HEK293T (cell line): ENCODE measurements at places on chromosomes 2 and 18.

DNA sequence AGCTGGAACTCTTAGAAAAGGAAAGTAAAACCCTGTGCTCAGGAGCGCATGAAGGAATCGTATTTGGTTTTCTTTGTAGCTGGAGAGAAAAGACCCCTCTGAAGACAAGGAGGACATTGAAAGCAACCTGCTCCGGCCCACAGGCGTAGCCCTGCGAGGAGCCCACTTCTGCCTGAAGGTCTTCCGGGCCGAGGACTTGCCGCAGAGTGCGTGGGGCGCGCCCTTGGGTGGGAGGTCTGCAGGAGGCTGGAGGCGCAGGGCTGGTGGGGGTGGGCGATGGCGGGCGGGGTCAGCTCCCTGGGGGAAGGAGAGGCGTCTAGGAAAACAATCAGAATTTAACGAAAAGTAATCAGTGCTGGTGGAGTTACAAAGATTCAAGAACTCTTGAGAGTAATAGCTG lies 72.8 kb downstream of the DYSF start:
- DNase-seq = no peak

- DNase-seq = no peak
Measured at GRCh38 chr2:150046211-150046610, 441.3 kb downstream of the RND3 start.

DNA sequence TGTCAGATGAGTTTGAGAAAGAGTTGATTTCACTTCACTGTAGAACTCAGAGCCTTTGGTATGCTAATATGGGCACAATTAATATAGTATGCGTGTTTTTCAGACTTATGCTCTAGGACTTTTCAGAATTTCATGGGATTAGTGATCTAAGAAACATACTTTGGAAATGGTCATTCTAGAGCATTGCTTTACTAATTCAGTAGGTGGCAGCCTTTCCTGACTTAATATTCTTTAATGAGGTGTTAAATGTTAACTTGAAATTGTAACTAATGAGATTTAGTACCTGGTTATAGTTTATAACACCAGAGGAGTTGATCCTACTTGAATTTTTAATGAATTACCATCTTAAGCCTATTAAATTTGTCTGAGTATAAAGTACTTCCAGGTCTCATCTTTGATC lies 28.4 kb downstream of the ACTR2 start:
- DNase-seq = no peak

GRCh38 chr2:174705321-174705720 lies 59.0 kb downstream of the CHRNA1 start:
- DNase-seq = no peak

DNA sequence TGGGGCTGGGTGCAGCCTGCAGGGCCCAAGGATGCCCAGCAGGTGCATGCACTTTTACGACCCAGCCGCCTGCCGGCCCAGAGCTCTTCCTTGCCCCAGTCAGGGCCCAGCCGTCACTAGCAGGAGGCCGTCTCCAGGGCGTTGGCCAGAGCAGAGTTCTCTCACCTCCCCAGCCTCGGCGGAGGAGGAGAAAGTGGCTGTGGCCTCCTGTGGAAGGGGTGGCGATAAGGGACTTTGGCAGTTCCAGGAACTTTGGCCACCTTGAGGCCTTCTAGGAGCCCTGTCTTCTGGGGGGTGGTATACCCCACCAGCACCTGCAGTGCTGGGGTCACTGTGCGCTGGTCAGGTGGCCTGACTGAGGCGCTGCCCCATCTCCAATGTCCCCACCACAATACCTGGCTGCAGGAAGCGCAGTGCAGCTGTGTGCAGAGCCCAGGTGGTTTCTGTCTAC lies 22.0 kb downstream of the NPPC start:
- DNase-seq = no peak

DNA sequence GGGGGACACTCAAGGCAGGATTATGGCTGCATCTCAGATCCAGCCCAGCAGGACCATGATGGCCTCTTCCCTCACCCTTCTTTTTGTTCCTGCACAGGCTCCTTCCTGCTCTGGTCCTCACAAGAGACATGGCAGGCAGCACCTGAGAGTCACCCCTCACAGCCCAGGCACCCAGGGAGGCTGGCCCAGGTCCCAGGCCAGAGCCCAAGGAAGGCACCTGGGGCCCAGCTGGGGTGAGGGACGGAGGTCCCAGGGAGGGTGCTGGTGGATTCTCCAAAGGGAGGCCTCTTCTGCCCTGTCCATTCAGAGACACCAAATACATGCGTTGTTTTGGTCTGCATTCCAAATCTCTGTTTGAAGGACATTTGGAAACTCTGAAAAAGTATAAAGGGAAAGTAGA lies 285.4 kb upstream of the HS6ST1 start:
- no peak for DNase-seq

GRCh38 chr2:6186332-6187151 lies 494.4 kb downstream of the SOX11 start:
- DNase-seq = no peak

- DNase-seq = no peak
Measured at GRCh38 chr2:100747996-100748615, 71.8 kb upstream of the NPAS2 start.

- DNase-seq = no peak
Measured at GRCh38 chr2:138507267-138507666, 5.7 kb downstream of the SPOPL start.

DNA sequence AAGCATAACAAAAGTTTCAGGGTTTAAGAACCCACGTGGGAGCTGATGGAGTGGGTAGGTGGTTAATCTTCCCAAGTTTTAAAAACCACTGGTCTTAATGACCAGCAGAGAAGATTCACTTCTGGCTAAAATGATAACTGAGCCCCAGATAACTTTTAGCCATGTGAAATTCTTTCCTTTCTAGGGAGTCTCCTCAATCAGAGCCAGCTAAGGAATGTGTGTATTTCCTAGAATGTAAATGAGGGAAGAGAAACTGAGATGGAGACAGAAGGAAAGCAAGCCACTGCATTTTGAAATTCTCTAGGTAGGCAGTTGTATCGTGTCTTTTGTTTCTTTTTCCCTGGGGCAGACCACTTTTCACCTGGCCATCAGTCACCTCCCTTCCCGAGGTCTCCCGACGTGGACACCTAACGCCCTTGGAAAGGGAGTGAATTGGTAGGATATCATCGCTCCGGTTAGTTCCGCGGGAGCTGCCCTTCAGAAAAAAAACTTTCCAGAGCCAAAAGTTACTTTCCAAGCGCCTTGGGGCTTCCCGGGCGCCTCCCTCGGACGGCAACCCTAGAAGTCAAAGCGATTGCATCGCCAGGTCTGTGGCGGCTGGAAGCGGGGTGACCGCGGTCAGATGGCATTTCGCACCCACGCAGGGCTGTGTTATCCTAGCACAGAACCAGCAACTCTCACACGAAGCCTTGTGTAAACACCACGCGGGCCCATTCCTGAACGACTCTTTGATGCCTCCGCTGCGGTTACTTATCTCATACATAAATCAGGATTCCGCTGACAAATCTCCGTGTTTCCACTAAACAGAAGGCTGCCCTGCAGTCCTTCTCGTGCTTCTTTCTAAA lies 1.3 kb downstream of the COLEC12 start:
- peak; percentile 23 for DNase-seq

- no peak for DNase-seq
Measured at GRCh38 chr2:46818141-46818621, 97.4 kb downstream of the MCFD2 start.

GRCh38 chr2:175742367-175742766 lies 259.7 kb downstream of the LNPK start:
- DNase-seq = no peak

- no peak for DNase-seq
Measured at GRCh38 chr2:101792208-101792607, 94.7 kb downstream of the MAP4K4 start.
